ENCODE measurements at places on chromosomes 16 and 17. TPM values are rescaled to one million over a fixed set of nuclear protein-coding genes. Genes with fewer than 3 reads are reported as not detected.

DNAAF8 gene
- total RNA-seq: 1.5 TPM

CACNG1 gene
- not detected for total RNA-seq

HSF4 gene
- total RNA-seq: 23.6 TPM

PNMT gene
- 0.96 TPM for total RNA-seq

SECTM1 gene
- total RNA-seq: 15.3 TPM

KRT25 gene
- total RNA-seq: not detected

C17orf50 gene
- not detected for total RNA-seq

MMP2 gene
- total RNA-seq: 128 TPM

PRAC1 gene
- total RNA-seq: not detected

ATP6V0C gene
- total RNA-seq: 28.7 TPM

NHLRC4 gene
- total RNA-seq: 0.56 TPM

ABCA6 gene
- 0.79 TPM for total RNA-seq

CNTNAP1 gene
- 15.5 TPM for total RNA-seq

SLC4A1 gene
- not detected for total RNA-seq

GNG13 gene
- not detected for total RNA-seq

USP43 gene
- 9.7 TPM for total RNA-seq

CCL11 gene
- not detected for total RNA-seq

CBLN1 gene
- not detected for total RNA-seq

CD300E gene
- not detected for total RNA-seq

NOTUM gene
- 0.11 TPM for total RNA-seq

EFCAB13 gene
- 8.4 TPM for total RNA-seq

STAC2 gene
- 0.21 TPM for total RNA-seq

IL17C gene
- total RNA-seq: 0.15 TPM

MRPL28 gene
- total RNA-seq: 271 TPM

MYO15A gene
- total RNA-seq: 0.27 TPM

KCTD11 gene
- total RNA-seq: 7.2 TPM

C16orf92 gene
- not detected for total RNA-seq

PLA2G10 gene
- total RNA-seq: not detected

USB1 gene
- 11.3 TPM for total RNA-seq

KRTAP17-1 gene
- total RNA-seq: not detected

SLC16A5 gene
- 32.2 TPM for total RNA-seq

OR1F1 gene
- not detected for total RNA-seq

GAST gene
- total RNA-seq: not detected

KRTAP4-12 gene
- not detected for total RNA-seq

WFDC1 gene
- not detected for total RNA-seq

GUCY2D gene
- total RNA-seq: not detected

RAD51D gene
- total RNA-seq: 11.6 TPM

SRCIN1 gene
- 4.2 TPM for total RNA-seq

LMF1 gene
- 11.8 TPM for total RNA-seq

KRTAP9-3 gene
- total RNA-seq: not detected

LITAFD gene
- not detected for total RNA-seq

TMEM204 gene
- not detected for total RNA-seq

MYH8 gene
- total RNA-seq: not detected

DBNDD1 gene
- 10.7 TPM for total RNA-seq

LGALS3BP gene
- total RNA-seq: 424 TPM

GABARAP gene
- total RNA-seq: 147 TPM

EPX gene
- total RNA-seq: not detected

CHST5 gene
- 0.16 TPM for total RNA-seq

CLEC18C gene
- total RNA-seq: 0.49 TPM

KCTD19 gene
- total RNA-seq: not detected

TMEM88 gene
- 1.4 TPM for total RNA-seq

PHOSPHO1 gene
- not detected for total RNA-seq

CHST6 gene
- total RNA-seq: 6.0 TPM

KRTAP2-3 gene
- 0.29 TPM for total RNA-seq

ABCC12 gene
- total RNA-seq: not detected

MPP2 gene
- total RNA-seq: 3.6 TPM

SSTR5 gene
- total RNA-seq: not detected

Data from A375 (cell line).